ENCODE measurements at places on chromosomes 7 and 10.
A peak's percentile ranks its signal among the peaks of the same experiment; 100 is the strongest.

GRCh38 chr10:45439873-45440272, 65.9 kb downstream of the ALOX5 start:
- DNase-seq: no peak

DNA sequence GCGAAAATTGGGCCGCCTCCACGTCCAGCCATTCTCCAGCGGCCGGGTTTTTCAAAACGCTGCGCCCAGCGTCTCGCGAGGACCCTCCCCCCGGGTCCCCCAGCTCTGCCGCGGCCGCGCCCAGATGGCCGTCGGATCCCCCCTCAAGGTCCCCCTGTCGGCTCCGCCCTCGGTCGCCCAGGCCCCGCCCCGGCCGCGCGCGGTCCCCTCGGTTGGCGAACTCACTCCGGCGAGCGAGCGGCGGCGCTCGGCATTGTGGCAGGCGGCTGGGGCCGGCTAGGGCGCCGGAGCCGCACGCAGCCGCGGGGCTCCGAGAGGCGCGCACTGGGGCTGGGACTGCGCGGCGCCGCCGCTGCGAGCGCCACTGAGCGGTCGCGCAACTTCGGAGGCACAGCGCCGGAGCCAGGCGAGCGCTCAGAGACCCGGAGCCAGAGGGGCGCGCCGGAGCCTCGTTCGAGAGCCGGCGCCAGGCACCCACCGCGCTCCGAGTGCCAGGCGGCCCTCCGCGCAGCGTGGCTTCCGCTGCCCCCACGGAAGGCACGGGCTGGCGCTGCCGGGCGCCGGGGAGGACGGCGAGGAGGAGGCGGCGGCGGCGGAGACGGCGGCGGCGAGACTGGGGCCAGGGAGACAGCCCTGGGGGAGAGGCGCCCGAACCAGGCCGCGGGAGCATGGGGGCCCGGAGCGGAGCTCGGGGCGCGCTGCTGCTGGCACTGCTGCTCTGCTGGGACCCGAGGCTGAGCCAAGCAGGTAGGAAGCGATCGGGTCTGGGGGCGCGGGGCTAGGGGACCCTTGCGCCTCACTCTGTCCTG, at the start of gene UNC5B:
Gene UNC5B, plus strand, starts transcription at position 253 of the 809 bp plus-strand sequence. Its CDS starts 416 bp downstream, at position 669.
- DNase-seq: peak; percentile 61

DNA sequence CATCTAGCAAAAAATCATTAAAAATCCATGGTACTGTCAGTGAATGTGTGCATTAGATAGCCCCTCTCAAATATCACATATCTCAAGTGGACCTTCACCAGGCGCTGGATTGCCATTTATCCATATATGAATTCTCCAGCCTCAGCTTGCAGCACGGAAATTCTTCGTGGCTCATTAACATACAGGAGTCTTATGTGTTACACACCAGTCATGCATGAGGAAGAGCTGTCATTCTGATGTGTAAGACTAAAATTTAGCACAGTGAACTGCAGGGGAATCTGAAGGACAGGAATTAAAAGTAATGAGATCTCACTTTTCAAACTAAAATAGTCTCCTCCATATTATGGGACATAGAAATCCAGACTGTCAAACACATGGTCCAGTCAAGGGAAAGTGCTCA, 542.4 kb upstream of the DPP6 start:
- no peak for DNase-seq

GRCh38 chr10:123995461-123996131, 97.8 kb downstream of the CHST15 start:
- DNase-seq: peak; percentile 74

DNA sequence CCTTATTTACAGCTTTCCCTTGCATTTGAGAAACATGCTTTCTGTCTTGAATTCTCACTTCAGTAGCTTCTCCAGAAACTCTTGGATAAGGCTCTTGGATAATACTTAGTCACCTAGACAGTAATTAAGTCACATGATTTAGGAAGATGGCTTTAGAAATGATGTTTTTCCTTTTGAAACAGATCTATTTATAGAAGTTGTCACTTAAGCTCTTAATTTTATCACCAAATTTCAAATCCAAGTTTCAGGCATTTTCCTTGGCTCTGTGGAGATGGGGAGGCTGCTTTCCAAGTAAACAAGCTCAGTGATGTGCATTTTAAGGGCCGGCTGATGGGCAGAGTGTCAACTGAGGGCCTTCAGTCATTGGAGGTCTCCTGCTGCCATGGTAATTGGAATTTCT, 130.3 kb downstream of the SRI start:
- DNase-seq: no peak

DNA sequence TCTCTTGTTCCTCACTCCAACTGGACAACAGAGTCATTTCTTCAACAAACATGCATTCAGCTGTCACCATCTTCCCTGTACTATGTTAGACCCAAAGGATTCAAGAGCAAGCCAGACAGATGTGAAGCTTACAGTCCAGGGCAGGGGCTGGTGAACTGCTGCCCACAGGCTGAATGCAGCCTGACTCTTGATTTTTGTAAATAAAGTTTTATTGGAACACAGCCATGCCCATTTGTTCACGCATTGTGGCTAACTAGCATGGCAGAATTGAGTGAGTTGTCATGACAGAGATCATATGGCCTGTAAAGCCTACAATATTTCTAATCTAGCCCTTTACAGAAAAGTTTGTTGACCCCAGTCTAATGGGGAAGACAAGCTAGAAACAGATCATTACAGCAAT, 208.7 kb downstream of the EMX2 start:
- no peak for DNase-seq

GRCh38 chr10:89745903-89746302, 44.5 kb downstream of the KIF20B start:
- no peak for DNase-seq

DNA sequence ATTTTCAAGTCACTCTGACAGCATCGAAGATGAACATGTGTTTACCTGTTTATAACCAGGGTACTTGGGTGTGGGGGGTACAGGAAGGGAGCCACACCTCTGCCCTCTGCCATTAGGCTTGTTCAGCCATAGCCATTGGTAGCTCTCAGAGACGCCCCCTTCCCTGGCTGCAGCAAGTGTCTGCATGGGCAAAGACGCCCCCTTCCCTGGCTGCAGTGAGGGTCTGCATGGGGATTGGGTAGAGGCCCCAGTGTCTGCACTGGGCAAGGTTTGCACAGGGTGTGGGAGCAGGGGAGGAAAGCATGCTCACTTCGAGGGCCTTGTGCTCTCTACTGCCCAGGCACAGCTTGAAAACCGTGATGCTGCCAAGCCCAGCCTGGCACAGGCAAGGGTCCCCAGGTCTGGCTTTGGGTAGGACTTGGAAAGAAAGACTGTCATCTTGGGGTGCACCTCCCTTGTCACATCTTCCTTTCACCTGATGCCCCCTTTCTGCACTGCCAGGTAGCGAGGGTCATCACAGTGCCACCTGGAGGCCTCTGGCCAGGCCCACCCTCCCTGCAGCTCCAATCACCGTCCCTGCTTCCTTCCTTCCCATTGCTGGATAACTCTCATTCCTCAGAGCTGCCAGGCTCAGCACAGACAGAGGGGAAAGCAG, 3.7 kb downstream of the TMEM225B start:
- DNase-seq: peak; percentile 6

- no peak for DNase-seq
Observed at GRCh38 chr7:152571068-152571467, 104.9 kb downstream of the XRCC2 start.

DNA sequence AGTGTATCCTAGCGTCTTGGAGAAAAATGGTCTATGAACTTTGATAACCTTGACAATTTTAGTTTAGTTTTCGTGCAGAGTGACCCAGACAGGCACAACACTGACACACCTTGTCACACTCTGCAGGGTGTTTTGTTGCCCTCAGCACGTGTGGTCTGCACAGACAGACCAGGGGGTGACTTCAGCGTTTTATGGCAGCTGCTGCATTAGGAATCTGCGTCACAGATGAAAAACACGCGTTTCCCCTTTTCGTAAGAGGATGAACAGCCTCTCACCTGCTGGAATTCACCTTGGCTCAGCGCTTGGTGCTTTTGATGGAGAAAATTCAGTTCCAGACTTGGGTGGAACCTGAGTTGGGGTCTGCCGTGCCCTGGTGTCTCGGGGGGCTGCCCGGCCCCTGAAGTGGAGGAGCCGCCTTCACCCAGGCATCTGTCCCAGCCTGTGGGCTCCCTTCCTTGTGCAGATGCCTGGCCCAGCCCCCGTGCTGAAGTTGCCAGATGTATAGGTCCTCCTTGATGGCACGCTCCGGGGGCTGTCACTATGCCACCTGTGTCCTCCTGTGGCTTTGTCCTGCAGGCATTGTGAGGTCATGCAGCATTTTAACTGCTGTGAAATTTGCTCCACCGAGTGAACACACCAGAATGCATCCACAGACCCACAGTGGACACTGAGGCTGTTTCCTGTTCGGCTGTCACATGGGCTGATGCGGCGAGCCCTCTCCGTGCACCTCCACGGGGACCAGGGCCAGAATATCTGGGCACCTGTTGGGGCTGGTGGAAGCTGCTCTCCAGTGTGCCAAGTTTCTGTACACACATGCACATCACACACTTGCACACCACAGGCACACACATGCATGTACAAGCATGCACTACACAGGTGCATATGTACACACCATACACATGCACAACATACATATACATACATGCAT, 18.3 kb downstream of the INPP5A start:
- peak; percentile 33 for DNase-seq

GRCh38 chr10:43046288-43046991, 30.4 kb upstream of the RET start:
- DNase-seq: no peak

All from GM13976 (cell line).